ENCODE measurements at places on chromosomes 6 and 20. TPM values are rescaled to one million over a fixed set of nuclear protein-coding genes. Genes with fewer than 3 reads are reported as not detected.

- no peak for DNase-seq
Measured at GRCh38 chr20:558117-558516, 14.5 kb upstream of the CSNK2A1 start.

The LGSN gene
- 0.76 TPM for total RNA-seq

- DNase-seq, result no peak
Measured at GRCh38 chr6:16972535-16972934, 129.3 kb upstream of the STMND1 start.

DNA sequence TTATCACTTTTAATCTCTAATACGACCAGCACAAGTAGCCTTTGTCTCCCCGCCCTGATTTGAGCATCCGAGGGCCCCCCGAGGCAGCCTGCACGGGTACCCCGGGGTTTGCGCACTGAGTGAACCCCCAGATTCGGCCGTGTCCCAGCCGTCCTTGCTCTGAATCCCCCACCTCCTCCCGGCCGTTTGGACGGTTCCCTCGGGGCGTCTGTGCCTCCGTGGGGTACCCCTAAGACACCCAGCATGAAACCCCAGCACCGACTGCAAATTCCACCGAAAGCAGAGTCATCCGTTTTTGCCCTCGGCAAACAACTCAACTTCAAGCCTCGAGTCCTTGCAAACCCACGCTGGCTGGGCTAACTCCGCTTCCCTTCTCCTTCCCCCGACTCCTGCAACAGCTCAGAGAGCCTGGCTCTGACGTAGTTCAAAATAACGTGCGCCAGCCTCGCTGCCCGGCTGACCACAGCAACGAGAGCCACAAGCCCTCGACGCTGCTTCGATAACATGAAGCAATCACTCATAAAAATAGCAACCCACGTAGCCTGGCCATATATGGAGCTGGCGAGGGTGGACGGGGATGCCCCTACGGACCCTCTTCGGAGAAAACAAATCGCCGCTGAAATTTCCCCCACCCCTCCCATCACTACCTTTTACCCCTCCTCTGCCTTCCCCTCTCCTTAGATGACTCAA, 764 bp upstream of the SNAP25 start:
- DNase-seq, result no peak

DNA sequence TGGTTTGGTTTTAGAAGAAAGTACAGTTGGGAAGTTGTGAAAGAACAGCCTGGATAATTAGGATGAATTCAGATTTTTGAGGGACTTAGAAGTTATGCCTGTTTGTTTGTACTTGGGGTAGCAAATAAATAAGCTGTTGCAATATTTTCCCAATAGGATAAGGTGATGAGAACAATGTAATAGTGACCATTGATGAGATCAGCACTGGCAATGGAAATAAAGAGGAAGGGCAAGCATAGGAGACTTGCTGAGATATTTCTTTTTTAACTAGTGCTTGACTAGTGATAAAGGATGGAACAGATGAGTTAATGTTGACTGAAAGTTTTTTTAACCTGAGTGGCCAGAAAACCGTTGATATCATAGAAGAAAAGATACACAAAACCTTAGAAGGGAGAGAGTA, 498.8 kb downstream of the CDKAL1 start:
- no peak for DNase-seq

DNA sequence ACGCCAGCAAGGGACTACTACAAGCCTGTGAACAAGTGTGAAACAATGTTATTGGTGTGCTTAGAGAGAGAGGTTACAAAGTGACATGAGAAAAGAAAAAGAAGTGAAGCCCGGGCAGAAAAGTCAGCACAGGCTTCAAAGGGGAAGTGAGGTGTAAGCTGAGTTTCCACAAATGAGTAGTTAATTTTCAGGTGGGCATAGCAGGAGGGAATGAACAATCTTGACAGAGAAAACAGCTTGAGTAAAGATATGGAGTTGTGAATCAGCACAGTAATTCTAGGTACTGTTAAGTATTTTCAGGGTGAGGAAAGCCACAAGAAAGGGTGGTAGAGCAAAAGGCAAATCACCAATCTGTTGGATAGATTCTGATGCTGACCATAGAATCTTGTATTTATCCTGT, 4.3 kb downstream of the KCNQ5 start:
- peak; percentile 42 for DNase-seq

- no peak for DNase-seq
Measured at GRCh38 chr6:134663800-134664535, 285.9 kb downstream of the ALDH8A1 start.

Data from OCI-LY7 (cell line).